Nucleus accumbens (tissue), 56 donors: ENCODE measurements at places on chromosomes 2 and 18.

DNA sequence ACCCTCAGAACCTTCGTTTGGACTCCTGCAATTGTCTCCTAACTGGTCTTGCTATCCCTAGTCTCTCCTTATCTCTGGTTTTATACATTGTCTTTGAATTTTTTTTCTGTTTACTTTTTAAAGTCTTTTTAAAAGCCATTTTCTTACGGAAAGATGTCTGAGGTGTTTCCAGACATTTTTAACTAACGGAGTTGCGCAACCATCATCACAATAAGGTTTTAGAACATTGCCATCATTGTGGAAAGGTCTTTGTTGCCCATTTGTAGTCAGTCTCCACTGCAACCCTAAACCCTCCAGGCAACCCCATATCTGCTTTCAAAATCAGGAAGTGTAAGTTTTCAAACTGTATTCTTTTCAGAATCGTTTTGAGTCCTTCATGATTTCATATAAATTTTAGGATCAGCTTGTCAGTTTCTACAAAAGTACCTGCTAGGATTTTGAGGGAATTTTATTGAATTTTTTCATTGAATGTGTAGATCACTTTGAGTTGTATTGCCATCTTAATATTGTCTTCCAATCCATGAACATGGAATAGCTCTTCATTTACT lies 46.3 kb downstream of the ANKRD12 start:
- no peak for DNase-seq

DNA sequence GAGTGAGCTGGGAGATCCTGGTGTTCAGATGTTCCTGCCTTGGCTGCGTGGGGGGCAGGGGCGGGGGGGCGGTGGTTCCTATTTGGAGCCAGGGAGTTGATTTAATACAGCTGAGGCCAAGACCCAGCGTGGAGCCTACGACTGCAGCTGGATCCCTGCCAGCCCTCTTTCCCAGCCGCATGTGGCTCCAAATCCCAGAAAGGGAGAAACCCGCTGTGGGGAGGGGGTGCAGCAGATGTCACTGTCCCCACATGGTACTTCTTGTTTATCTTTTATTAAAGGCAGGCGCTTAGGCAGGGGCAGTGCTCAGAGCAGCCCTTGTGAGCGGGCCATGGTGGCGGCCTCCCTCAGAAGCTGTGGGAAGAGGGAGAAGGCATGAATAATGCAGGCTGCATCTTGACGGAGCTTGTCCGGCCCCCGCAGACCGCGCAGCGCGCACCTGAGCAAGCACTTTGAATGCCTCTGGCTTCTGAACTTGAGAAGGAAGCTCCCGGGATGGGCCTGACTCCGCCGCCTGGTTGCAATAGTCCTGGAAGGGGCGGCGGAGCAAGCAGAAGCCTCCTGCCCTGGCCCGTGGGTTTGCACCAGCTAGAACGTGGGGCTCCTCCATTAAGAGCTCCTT lies 112.1 kb downstream of the GLI2 start:
- no peak for DNase-seq

DNA sequence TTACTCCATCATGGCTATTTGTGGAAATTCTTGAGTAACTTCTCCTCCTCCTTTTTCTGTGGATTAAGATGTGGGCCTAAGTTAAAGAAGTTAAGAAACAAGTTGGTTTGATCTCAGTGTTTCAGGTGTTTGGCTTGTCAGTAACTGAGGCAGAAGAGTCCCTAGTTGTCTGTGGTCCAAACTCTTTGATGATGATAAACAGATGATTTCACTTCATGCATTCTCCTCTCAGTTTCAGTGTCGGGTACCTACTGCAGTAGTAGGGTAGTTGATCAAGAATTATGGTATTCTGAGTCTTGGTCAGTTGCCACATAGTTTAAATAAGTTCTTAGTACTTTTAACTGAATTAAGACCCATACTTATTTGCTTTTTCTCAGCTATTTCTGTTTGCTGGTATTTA lies 85.6 kb downstream of the NCOA1 start:
- DNase-seq, result no peak

DNA sequence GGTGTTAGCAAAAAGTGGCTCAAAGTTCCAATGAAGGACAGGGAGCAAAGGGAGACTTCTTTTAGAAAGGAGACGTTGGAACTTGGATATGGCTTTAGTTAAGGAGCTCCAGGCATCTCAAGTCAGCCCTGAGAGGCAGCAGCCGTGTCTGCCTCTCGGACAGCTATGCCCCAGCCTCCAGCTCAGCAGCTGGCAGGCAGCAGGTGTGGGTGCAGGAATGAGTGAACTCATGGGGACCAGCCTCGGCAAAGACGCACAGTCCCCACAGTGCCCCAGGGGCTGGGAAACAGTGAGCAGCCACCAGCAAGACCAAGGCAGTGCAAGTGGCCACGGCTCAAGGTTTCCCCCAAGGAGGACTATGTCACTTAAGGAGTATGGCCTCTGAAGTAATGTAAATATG lies 1.6 kb upstream of the LRRFIP1 start:
- DNase-seq, result no peak

DNA sequence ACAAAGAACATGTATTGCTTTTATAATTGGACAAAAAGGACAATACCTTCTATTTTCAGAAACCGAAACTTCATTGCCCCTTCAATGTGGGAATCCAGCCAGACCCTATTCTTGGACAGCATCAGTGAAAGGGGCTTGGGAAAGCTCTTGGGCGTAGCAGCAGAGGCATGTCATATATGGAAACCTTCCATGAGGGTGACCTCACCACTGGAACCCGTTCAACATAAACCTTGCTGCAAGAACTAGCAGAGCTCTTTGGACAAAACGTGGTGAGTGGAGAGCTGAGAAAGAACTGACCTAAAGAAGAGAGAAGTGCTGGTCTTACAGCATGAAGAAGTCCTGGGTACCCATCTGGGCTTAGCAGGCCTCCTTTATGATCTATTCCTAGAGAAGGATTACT lies 22.7 kb upstream of the ACTG2 start:
- DNase-seq, result no peak

DNA sequence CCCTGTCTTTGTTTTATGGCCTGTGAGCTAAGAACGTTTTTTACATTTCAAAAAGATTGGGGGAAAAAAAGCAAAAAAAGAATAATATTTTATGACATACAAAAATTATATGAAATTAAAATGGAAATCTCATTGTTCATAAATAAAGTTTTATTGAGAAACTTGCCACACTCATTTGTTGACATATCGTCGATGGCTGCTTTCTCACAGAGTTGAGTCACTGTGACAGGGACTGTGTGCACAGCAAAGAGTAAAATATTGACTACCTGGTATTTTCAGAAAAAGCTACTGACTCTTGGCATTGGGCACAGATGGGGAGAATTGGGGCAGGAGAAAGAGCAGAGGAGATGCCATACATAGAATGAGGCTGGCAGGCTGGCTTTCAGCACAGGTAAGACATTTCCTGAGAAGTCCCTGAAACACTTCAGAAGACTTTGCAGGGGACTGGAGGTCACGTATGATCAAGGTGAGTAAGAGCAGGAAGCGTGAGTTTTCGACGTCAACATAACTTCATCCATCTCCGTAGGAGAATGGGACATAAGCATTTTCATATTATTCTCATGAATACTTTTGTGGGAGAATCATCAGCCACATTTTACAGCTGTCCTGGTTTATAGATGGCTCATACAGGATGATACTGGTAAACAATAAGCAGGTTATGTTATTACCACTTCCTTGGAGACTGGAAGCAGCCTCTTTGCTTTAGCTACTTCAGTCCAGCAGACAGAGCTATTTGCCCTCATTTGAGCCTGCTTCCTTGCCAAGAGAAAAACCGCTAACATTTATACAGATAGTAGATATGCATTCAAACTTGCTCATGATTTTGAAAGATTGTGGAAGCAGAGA lies 32.5 kb upstream of the PUM2 start:
- no peak for DNase-seq
